ENCODE measurements at places on chromosomes 4 and X.
A peak's percentile ranks its signal among the peaks of the same experiment; 100 is the strongest.

- DNase-seq = no peak
Measured at GRCh38 chr4:2623442-2623841, 87.0 kb downstream of the FAM193A start.

- DNase-seq = no peak
Measured at GRCh38 chrX:31449965-31450364, 378.1 kb upstream of the FTHL17 start.

DNA sequence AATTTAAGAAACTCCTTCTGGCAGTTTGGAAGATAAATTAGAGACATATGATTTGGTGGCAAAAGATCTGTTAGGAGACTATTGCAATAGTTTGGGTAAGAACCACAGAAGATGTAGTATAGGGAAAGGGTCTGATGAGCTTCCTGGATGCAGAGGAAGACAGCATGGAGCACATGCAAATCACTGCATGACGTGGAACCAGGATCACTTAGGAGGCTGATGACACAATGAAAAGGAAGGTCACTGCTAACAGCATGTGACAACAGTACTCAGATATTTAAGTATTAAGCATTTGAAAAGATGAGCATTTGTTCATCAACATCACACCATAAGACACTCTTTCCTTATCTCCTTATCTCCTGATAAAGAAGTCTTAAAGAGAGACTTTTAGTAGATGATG lies 167.8 kb upstream of the LDB2 start:
- no peak for DNase-seq

DNA sequence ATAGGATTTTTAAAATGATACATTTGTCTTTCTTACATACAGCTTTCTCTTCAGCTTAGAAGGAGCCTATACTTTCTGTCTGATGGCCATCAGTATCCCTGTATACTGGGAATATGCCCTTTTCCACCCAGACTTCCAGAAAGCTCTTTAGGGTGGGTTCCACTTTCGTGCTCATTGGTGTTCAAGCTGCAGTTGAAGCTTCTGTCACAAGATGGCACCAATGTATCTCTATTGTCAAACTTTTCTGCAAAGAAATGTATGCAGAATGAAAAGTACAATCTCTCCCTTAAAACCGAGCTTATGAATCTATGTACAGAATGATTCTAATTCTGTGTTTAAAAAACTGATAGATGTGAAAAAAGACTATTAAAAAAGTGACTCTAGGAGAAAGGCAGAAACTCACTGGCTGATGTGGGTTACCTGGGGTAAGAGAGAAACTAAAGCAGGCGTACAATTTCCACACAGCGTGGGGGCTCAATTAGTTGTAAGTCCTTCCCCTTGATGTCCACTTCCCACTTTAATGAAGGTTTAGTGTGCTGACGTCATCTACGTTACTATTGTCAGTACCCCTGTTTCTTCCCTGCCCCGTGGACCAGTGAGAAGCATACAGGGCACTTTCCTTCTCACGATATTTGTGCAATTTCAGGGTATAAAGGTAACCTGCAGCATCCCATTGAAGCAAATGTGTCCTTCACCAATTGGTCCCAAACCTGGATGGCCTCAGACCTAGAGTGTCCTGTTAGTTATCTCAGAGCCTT lies 57.3 kb upstream of the TCEAL2 start:
- DNase-seq = peak; percentile 18

DNA sequence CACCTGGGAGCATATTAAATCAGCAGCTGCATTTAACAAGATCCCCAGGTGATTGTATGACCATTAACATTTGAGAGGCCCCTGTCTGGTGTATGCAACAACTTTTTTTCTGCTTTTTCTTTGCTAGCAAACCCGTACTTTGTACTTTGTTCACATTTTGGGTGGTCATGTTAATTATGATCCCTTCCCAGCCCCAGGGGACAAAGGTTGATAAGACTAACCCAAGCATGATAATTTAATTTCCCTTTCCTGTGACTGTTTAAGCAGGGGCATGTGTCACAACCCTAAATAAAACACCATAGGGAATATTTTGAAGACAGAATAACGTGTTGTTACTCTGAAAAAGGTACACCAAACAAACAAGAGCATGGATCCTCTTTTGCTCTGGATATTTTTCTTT lies 332.0 kb downstream of the PCDH18 start:
- peak; percentile 32 for DNase-seq

GRCh38 chr4:126701756-126702155 lies 931.0 kb upstream of the INTU start:
- DNase-seq = no peak

DNA sequence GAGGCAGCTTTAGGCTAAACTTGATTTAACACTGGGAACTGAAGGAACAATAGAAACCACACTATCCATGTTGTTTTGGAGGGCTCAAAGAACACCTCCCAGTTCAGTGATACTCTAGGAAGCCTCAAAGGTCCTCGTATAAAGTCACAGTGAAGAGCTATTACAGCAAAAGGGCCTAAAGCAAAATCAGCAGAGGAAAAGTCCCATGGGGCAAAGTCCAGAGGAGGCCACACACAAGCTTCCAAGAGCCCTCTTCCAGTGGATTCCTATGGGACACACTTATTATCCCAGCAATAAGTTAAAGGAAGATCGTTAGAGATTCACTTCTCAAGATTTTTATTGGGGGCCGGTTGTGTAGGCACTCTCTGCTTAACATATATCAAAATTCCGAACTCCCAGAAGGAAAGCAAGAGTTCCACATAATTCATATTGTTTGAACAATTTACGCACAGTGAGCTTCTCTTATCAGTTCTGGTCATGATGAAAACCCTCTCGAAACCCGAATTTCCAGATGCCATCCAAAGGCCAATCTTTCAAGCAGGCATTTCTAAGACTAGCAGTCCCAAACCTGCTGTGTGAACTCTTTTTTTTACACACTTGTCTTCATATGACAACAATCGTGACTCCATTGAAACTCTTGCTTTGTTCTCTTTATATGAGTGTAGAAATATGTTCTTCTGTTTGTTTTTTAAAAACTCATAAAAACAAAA lies 53.7 kb downstream of the ANXA5 start:
- no peak for DNase-seq

- no peak for DNase-seq
Measured at GRCh38 chr4:16931339-16932305, 33.2 kb upstream of the LDB2 start.

- no peak for DNase-seq
Measured at GRCh38 chr4:143745874-143746273, 45.4 kb upstream of the FREM3 start.

DNA sequence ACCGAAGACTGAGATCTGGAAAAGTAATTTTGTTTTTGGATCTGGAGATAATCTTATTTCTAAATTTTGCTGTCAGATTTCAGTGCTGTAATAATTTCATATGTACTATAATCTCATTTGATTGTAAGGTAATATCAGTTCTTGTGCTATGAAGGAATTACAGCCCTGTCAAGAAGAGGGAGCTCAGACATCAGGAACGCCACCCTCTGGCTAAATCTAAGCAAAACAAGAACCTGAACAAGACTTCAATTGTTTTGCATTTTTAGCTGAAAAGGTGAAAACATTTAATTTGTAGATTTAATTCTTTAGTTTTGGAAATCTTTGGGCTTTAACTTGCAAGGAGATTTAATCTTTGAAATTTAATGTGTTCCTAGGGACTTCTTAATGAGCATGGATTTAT lies 525.4 kb upstream of the HS3ST1 start:
- no peak for DNase-seq

GRCh38 chrX:5829060-5829459 lies 399.6 kb downstream of the NLGN4X start:
- no peak for DNase-seq

GRCh38 chr4:1367936-1368289 lies 20.9 kb downstream of the UVSSA start:
- DNase-seq = no peak

DNA sequence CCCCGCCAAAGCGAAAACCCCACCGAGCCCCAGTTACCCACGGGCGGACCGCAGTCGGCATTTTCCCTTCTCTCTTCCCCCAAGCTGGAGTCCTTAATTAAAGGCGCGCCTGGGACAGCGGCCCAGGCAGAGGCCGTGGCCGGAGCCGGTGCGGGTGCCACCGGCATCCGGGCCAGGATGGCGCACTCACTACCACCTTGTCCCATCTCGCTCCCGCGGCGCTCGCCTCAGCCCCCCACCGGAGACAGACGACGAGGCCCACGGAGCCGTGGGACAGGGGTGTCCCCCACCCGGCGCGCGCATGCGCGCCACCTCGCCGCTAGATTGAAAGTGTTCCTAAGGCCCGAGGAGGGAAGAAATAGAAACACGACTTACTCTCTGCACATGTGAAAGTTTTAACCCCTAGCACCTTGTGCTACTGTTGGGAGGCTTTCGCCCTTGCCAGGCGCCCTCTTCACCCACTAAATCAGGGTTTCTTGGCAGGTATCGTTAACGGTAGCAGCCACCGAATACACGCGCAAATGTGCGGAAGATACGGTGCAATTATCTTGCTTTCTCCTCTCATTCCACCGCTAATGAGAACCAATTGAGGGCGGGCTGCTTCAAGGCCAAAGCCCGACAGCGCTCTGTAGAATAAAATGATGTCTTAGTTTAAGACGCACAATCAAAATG lies 64.3 kb upstream of the CCDC160 start:
- peak; percentile 74 for DNase-seq

GRCh38 chr4:35934320-35934981 lies 309.9 kb downstream of the ARAP2 start:
- peak; percentile 62 for DNase-seq
